ENCODE measurements at places on chromosomes 6 and 20. TPM values are rescaled to one million over a fixed set of nuclear protein-coding genes. Genes with fewer than 3 reads are reported as not detected.

BMP7 gene
- 1.5 TPM for total RNA-seq

PTGIS gene
- total RNA-seq = 397 TPM

ZNF217 gene
- total RNA-seq = 21.4 TPM

MLIP gene
- 1.8 TPM for total RNA-seq

RIPOR2 gene
- total RNA-seq = 9.9 TPM

CNR1 gene
- total RNA-seq = 22.9 TPM

MTFR2 gene
- total RNA-seq = not detected

BCAS1 gene
- total RNA-seq = under 0.01 TPM

SLC22A16 gene
- total RNA-seq = not detected

SOBP gene
- total RNA-seq = 10.3 TPM

TAAR8 gene
- not detected for total RNA-seq

VGLL2 gene
- total RNA-seq = not detected

PHACTR3 gene
- not detected for total RNA-seq

OPRL1 gene
- 3.2 TPM for total RNA-seq

POFUT1 gene
- total RNA-seq = 37.1 TPM

TRIM31 gene
- total RNA-seq = not detected

FYN gene
- 72.5 TPM for total RNA-seq

SIRPD gene
- not detected for total RNA-seq

FGD2 gene
- 27.5 TPM for total RNA-seq

PAK5 gene
- total RNA-seq = not detected

OR2J3 gene
- total RNA-seq = not detected

HLA-DRA gene
- 342 TPM for total RNA-seq

LIN28B gene
- not detected for total RNA-seq

PPIL4 gene
- total RNA-seq = 20.2 TPM
